ELR (cell line): ENCODE measurements at places on chromosomes 7 and 10.

DNA sequence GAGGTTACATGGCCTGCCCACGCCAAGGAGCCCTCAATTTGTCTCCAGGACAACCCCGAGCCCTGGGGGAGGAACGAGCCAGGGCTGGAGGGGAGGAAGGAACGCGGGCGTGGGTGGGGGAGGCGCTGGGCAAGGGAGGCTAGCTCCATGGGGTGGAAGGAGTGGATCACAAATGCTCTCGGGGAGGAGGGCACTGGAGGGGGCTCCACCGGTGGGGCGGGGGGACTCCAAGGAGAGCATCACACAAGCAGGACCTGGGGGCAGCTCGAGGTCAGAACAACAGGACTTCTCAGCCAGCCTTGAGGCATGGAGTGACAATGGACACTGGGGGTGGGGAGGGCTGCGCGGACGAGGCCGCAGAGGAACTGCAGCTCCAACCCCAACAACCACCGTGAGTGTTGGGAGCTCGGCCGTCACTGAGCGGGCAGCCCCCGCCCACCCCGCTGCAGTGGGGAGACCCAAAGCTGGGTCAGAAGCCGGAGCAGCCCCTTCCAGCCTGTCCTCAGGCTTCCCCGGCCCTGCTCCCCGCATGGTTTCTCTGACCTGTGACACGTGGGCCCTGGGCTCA lies 41.1 kb downstream of the STK32C start:
- DNase-seq, result no peak

- no peak for DNase-seq
Observed at GRCh38 chr7:75878312-75878768, 494 bp upstream of the RHBDD2 start.

DNA sequence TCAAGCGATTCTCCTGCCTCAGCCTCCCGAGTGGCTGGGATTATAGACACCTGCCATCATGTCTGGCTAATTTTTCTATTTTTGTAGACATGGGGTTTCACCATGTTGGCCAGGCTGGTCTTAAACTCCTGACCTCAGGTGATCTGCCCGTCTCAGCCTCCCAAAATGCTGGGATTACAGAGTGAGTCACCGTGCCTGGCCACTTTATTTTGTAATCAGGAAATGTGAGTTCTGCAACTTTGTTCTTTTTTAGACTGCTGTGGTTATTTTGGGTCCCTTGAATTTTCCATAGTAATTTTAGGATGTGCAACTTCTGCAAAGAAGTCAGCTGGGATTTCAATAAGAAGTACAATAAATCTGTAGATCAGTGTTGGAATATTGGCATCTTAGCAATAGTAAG lies 96.8 kb downstream of the CYTH3 start:
- peak; percentile 41 for DNase-seq

GRCh38 chr10:28411136-28411460 lies 108.2 kb upstream of the MPP7 start:
- DNase-seq, result no peak

- DNase-seq, result no peak
Observed at GRCh38 chr7:51374936-51375335, 58.3 kb upstream of the COBL start.

DNA sequence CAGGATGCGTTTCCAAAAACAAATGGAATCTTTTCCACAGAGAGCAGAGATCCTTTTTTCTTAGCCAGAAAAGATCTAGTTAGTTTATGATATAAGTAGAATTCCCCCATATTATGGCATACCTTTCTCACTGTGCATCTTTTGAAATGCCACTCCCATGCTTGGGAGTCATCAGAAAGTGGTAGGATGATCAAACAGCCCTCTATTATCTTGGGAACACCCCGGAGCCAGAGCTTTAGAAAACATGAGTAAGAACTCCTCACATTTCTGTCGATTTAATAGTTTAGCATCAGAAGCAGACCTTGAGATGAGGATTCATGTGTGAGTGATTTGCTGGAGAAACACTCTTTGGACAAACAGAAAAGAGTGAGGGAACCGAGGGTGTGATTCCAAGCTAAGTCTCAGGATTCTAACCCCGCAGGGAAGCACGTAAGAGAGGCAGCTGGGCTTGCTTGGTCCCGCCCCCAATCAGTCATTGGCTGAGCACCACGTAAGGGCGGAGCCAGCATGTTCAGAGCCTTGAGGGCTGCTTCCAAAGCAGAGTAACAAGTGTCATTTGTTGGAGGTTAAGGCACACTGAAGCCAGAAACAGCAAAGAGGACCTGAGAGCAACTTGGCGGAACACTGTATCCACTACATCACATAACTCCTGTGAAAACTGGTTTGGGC lies 43.7 kb upstream of the NXPH1 start:
- peak; percentile 2 for DNase-seq

DNA sequence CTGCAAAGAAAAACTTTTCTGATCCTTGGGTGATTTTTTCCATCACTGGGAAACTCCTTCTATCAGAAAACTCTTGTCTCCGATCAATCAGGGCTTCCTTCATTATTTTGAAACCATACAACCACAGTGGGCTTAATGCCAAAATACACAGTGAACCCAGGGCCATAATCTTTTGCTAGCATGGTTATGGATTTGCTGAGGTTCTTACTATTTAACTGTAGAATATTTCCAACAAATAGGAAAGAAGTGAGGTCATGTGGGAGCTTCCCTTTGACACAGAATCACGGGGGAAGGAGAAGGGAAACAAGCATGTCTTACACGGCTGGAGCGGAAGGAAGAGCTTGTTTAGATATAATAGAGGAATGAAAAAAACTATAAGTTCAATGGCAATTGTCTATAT lies 1241.7 kb downstream of the REEP3 start:
- DNase-seq, result no peak

DNA sequence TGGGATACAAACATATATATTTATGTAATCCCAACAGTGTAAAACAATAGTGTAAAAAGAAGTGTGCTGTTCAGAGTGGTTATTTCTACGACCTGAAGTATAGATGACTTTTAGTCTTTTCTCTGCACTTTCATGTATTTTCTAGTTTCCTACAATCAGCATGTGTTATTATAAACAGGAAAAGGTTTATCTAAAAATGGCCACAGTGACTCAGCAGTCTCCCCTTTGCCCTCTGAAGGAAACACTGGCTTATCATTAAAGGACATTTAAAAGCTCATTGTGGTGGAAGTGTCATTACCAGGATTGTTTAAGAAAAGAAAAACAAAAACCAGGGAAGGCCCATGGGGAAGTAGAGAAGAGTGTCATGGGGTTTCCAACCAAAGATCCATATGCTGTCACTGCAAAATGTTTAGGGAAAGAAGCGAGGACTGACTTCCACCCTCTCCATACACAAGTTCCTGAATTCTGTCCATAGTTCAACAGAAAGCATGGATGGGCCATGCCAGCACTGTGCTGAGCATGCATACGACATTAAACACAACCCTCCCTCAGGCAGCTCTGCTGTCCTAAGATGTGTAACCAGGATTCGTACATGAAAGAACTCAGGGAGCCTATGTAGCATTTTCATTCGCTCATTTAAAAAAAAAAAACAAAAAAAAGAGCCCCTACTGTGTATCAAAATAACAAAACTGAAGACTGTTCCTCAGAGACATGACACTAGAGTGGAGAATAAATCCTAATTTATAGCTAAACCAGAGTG lies 10.2 kb downstream of the CYREN start:
- DNase-seq, result peak; percentile 46

DNA sequence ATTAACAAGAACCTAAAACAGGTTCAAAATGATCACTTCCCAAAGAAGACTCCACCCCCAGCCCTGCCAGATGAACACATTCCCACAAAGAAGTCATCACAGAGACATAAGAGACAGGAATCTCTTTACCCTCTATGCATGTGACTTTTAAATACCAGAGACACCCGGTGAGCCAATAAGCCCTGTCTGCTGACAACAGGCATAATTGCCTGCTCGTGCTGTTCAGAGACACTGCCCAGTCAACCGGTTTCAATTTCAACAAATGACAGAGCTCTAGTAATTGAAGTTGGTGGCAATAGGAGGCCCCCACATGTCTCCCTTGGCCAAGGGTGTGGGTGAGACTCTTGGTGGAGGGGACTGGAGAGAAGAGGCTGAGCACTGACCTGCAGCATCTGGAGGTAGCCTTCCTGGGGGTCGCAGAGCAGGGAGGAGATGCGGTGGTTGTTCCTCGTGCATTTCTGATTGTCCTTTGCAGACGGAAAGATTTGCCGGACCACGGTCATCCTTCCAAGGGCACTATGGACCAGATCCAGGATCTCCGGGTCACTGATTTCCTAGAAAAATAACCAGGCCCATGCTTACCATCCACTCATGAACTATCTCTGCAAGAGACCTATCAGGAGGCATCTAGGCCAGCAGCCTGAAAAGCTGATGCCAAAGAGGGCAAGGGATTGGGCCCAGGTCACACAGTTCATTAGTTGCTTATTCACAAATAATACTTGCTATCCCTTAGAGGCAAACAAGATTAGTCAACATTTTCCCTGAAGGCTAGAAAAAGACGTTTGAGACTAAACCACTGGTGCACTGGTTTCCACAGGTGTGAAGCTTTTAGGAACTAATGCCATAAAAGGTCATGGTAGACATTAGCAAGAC lies 497.7 kb downstream of the GRID1 start:
- DNase-seq, result no peak

DNA sequence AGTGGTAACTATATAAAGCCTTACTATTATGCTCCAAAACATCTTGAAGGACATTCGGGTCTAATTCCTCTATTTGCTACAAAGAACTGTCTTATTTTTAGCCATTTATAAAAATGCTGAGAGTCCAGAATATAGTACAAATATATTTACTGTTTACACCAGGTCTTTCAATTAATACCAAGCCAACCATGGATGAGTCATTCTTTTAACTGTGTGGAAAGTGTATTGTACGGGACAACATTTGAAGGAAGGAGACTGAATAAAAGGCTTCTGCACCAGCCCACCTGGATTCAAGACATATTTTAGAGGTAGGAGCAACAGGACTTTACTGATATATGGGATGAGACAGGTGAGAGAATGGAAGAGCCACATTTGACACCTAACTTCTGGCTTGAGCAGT lies 35.4 kb downstream of the MASTL start:
- DNase-seq, result peak; percentile 18

GRCh38 chr10:28139138-28139537 lies 140.3 kb upstream of the ODAD2 start:
- DNase-seq, result peak; percentile 80

DNA sequence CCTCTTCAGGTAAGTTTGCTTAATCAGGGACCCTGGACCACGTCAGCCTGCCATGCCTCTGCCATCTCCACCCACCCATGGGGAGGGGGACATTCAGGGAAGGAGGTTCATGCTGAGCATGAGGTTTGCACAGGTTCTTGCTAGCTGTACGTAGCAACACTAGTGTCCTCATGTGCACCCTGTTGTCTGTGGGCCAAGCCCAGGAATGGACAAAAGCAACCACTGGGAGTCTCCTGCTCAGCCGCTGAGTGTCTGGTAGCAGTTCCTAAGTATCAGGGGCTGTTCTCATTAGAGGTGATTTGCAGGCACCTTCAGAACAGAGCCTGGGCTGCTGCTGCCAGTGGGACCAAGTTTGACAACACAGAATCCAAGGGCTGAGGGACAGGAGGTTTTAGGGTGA lies 17.9 kb downstream of the CASP7 start:
- DNase-seq, result no peak

DNA sequence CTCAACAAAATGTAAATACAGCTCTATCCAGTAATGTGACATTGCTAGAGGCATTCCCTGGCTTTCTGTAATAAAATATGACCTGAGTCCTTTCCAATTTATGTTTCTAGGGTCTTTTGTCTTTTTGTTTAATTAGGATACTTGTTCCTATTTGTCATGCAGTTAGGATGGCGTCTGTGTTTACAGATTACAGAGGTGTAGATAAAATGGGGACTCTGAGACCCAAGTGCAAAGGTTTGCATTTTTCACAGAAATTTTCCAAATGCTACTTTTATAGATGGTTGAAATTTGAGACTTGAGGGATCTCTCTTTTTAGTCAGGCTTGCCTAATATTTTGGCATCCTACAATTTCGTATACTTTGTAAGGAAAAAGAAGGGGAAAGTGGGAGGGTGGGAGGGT lies 332.4 kb downstream of the PTEN start:
- DNase-seq, result no peak

DNA sequence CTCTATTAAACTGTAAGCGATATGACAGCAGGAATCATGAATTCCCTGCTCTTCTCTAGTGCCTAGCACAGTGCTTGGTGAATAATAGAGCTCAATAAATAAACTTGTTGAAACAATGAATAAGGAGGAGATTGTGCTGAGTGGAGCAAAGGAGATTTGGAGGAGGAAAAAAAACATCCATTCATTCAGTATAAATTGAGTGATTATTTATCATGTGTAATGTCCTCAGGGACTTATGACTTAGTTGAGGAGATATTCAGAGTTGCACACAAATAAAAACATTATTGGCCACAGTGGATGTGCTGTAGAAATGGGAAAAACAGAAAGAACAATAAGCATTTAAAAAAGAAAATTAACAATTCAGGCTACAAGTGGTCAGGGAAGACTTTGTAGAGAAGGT lies 125.7 kb downstream of the FOXP2 start:
- DNase-seq, result no peak

DNA sequence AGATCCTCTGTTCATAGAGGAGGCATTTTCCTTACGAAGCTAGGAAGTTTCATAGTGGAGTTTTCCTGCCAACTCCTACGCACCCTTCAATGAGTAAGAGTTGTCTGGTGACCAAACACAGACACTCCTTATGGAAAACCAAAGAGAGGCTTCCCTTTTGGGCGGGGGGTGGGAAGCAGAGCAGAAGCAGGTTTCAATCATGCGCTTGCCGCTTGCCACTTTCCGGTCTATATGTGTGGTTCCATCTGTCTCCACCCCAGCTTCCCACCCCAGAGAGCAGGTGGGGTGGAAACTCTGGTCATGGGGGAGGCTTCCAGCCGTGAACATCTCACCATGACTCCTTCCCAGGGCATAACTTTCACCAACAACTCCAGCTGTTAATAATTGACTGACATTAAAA lies 68.8 kb upstream of the GRB10 start:
- DNase-seq, result no peak

- DNase-seq, result peak; percentile 62
Observed at GRCh38 chr7:87853237-87853864, 22.8 kb downstream of the SLC25A40 start.

DNA sequence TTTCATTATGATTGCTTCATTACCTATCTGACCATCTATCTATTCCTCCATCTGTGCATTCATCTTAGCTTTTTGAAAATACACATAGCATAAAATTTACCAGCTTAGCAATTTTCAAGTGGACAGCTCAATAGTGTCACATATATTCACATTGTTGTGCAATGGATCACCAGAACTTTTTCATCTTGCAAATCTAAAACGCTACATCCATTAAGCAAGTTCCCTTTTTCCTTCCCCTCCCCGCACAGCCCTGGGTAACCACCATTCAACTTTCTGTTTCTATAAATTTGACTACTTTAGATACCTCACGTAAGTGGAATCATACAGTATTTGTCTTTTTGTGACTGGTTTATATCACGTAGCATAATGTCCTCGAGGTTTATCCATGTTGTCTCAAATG lies 78.0 kb upstream of the ADRB1 start:
- DNase-seq, result no peak
